ENCODE measurements at places on chromosomes 4 and X.

DNA sequence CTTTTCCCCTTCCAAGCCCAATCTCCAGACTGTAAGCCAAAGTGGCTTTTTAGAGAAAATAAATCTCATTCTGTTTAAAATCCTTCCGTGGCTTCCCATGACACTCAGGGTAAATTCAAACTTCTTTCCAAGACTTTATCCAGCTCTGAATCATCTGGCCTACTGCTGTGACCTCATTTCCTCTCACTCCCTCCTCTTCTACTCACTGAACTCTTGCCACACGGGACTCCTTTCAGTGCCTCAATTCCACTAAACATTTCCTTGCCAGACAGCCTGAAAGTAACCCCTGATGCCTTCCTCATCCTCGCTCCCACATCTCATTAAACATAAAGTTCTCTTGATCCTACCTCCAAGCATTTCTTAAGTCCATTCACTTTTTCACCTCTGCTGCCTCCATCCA lies 27.8 kb upstream of the RNF128 start:
- DNase-seq, result no peak

GRCh38 chrX:50719614-50720013 lies 94.4 kb downstream of the SHROOM4 start:
- no peak for DNase-seq

GRCh38 chrX:137354851-137355250 lies 211.1 kb upstream of the ZIC3 start:
- DNase-seq, result no peak

DNA sequence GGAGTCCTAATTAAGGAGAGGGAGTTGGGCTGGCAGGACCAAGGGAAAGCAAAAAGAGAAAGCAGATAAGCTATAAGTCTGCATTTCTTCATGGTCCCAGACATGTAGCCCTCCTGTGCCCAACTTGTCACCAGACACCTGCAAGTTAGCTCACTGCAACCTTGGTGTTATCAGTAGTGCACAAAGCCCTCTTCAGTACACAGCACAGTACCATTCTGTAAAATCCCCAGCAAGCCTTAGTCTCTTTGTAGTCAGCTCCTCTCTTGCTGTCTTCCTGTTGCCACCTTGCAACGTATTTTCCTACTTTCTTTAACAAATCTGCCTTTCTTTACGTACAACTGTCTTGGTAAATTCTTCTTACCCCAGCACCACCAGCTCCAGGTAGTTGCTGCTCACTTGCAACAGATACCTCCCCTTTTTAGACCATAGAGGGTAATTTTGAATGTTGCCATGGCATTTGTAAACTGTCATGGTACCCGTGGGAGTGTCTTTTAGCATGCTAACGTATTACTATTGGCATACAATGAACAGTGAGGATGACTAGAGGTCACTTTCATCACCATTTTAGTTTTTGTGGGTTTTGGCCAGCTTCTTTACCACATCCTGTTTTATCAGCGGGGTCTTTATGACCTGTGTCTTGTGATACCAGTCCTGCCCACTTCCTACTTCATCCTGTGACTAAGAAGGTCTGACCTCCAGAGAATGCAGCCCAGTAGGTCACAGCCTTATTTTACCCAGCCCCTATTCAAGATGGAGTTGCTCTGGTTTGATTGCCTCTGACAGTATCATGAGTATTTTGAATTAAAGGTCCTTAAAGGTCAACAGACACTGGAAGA lies 28.3 kb upstream of the AP1S2 start:
- no peak for DNase-seq

DNA sequence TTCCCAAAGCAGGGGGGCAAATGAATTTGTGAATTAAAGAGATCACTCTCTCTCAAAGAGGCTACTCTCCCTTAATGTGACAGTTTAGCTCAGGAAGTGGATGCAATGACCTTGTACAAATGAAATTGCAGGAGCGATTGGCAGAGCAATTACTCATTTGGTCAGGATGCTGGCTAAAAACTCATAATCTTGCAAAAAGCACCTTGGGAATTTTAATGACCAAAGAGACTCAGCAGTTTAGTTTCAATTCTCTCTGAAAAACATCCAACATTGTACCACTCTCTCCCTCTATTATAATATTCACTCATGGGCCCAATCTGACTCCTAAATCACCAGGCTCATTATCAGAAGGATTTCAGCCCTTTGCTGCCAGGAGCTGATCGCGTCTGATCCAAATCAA lies 26.1 kb downstream of the PDGFC start:
- DNase-seq, result no peak

DNA sequence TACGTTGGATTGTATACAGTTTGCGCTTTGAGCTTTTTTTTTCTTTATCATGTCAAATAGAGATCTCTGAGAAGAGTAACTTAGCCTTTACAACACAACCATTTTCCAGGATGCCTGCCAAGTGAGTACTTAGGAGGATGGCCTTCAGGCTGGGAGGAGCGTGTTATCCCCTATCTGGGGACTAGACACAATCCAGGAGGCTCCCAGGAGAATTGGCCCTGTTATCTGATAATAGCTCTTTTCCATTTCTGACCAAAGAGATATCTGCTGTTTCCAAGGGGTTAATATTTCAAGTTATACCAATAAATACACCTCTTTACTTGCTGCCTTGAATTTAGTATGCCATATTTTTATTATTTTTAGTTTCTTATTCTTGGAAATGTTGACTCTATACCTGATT lies 169.5 kb upstream of the SMARCAD1 start:
- no peak for DNase-seq

DNA sequence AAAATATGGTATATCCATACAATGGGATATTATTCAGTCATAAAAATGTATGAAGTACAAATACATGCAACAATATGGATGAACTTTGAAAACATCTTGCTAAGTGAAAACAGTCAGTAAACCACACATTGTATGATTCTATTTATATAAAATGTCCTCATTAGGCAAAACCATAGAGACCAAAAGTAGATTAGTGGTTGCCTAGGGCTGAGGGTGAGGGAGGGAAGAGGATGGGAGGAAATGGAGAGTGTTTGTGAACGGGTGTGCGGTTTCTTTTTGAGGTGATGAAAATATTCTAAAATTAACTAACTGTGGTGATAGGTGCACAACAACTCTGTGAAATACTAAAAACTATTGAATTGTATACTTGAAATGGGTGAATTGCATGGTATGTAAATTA lies 29.6 kb downstream of the TEX11 start:
- no peak for DNase-seq

- no peak for DNase-seq
Observed at GRCh38 chr4:168690199-168690598, 193.3 kb downstream of the PALLD start.

DNA sequence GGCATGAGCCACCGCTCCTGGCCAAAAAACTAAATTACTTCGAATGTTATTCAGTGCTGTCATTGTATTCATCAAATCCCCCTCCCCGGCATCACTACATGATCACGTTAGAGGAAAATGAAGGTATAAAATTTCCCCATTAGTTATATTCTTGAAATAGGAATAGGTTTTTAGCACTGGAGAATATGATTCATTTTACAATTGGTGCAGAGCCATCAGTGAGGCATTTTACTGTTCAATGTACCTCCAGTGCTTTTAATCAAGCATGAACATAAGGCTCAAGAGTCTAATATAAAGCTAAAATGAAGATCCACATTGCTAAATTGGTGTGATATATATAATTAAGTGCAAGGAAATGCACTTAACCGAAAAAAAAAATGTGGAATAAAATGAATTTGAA lies 18.3 kb downstream of the KLF3 start:
- DNase-seq, result no peak

- no peak for DNase-seq
Observed at GRCh38 chrX:78957049-78957767, 12.0 kb downstream of the P2RY10 start.

DNA sequence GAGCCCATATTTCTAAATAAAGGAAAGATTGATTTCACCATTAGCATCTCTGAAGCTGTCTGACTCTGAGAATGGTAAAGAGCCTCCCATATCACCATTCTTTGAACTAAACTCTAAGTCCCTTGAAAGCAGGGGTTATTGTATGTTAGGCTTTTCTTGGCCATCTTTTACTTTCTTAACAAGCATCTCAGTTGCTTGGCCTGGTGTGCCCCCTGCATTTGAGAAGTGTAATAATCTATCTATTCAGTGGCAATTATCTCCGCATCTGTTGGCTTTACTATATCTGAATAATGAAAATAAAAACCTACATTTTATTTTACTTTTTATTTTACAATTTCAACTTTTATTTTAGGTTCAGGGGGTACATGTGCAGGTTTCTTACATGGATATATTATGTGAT lies 128.3 kb upstream of the ARMCX2 start:
- DNase-seq, result no peak

GRCh38 chr4:14259936-14260335 lies 632.4 kb upstream of the BOD1L1 start:
- no peak for DNase-seq

GRCh38 chr4:102733084-102733483 lies 27.7 kb downstream of the MANBA start:
- DNase-seq, result no peak

- no peak for DNase-seq
Observed at GRCh38 chr4:98659741-98660462, 1.5 kb upstream of the TSPAN5 start.

GRCh38 chr4:62080431-62080830 lies 880.3 kb downstream of the ADGRL3 start:
- DNase-seq, result no peak

DNA sequence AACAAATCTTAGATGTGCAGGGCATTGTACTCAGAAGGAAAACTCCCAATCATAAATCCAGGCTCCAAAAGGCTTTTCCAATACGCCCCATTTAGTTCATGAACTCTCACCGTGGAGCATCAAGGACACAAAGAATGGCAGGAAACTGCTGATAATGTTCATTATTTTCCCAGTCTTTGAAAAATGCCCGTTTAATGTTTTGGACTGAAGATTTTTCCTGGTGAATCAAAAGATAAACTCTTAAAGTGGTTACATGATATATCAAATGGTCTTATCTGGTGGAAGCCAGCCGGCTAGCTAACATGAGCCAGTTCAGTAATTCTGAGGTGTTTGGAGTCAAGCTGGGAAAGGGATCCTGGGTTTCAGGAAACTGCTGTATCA lies 62.1 kb upstream of the AP1S2 start:
- no peak for DNase-seq

DNA sequence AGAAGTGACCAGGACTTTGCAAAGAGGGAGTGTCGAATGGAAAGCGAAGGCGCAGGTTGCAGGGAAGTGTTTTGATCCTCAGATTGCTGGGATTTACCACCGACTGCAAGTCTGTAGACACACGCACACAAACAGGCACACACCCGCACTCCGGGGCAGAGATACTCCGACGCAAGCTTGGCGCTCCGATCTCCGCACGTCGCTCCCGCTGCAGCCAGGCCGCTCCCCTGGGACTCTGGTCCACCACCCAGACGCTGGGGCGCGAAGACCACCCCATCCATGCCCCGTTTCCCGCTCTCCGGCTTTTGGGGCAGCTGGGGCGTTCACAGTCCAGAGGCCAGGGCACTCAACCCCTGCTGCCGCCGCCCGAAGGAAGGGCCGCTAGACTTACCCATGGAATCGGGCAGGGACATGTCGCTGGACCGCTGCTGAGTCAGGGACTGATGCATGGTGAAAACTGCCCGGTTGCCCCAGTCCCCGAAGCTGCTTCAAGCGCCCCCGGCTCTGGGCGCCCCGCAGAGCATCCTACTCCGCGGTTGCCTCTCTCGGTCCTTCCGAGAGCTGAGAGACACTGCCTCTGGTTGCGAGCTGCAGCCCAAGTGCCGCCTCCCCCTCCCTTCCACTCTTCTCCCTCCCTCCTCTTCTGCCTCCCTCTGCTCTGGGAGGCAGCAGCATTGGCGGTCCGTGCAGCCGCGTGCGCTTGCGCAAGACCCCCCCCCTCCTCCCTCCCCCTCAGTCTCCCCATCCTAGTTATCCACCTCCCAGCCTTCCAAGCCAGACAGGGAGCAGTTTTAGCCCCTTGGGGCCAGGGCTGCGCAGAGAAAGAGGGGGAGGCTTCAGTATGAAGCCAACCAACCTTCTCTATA lies at the start of gene TMEM255A:
Gene TMEM255A, minus strand, starts transcription at position 601 of the 866 bp plus-strand sequence. Its CDS starts 152 bp downstream, at position 449.
- DNase-seq, result no peak

GRCh38 chrX:68433981-68434299 lies 645 bp upstream of the OPHN1 start:
- no peak for DNase-seq

DNA sequence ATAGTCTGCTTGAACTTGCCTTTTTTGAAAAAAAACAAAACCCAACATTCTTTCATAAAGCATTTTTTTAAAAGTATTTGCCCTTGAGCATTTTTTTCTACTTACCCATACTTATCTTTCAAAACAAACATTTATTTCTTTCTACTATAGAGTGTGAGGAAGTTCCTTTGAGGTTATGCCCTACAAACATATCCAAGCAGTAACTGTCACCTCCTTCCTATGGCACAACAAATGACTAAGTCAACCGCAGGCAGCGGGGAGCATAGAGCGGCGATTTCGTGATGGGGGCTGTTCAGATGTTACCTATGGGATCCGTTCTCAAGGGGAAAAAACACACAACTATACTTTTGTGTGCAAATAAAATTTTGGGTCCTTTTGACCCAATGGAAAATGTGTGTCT lies 19.4 kb downstream of the SPRY1 start:
- DNase-seq, result no peak

DNA sequence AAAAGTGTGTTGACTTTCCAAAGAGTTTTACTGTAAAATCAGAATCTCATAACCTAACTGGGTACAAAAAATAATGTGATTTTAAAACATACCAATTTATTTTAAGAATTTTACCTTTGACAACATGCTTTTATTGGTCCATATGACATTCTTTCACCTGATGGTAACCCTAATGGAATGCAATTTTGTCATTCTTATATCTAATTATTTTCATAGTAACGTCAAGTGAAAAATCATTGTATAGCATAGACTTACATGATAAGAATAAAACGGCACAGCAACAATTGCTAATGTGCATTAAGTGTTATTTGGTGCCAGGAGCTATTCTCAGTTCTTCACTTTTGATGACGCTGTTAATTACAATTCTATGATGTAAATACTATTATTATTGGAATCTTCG lies 13.6 kb downstream of the UNC5C start:
- no peak for DNase-seq

GRCh38 chr4:19309378-19309777 lies 942.3 kb upstream of the SLIT2 start:
- DNase-seq, result no peak

GRCh38 chr4:7781366-7781765 lies 158.3 kb downstream of the AFAP1 start:
- no peak for DNase-seq

DNA sequence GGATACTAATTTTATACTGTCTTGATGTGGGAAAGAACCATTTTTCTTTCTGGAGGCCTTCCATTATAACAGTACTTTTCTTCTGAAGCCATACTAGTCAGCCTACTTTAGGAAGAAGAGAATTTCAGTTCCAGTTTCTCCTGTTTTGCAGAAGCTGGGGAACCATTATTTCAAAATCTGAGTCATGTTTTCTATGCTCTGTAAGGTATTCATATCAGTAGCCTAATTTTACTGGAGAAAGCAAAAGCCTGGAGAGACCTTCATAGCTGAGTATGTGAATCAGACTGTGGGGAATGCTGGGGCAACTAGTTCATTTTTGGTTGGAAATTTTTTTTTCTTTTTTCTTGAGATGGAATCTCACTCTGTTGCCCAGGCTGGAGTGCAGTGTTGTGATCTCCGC lies 22.4 kb downstream of the AFF1 start:
- no peak for DNase-seq

- DNase-seq, result no peak
Observed at GRCh38 chr4:93788712-93789111, 39.8 kb upstream of the ATOH1 start.

GRCh38 chr4:87257523-87257922 lies 37.1 kb upstream of the KLHL8 start:
- no peak for DNase-seq

- DNase-seq, result no peak
Observed at GRCh38 chr4:184421533-184422155, 52.7 kb downstream of the IRF2 start.

GRCh38 chr4:109111031-109111430 lies 191.4 kb downstream of the COL25A1 start:
- no peak for DNase-seq

All from T follicular helper cell (primary cell).